GM12878 (cell line): ENCODE measurements at places on chromosomes 16 and 17. TPM values are rescaled to one million over a fixed set of nuclear protein-coding genes. Genes with fewer than 3 reads are reported as not detected.

Gene MYH1
- total RNA-seq, result not detected in 2 replicates

- H3K4me1 ChIP-seq, result no peaks in the 10 kb centered on the region
- no peak for DNase-seq
- peaks cover 26% of the 10 kb centered on the region for H3K36me3 ChIP-seq
- no peak overlapping the region for H3K27ac ChIP-seq
These were observed 27.6 kb downstream of the ELAC2 start for GRCh38 chr17:12990041-12990808.

Gene CNTNAP1
- total RNA-seq, result 26.0 and 29.9 TPM in 2 replicates

DNA sequence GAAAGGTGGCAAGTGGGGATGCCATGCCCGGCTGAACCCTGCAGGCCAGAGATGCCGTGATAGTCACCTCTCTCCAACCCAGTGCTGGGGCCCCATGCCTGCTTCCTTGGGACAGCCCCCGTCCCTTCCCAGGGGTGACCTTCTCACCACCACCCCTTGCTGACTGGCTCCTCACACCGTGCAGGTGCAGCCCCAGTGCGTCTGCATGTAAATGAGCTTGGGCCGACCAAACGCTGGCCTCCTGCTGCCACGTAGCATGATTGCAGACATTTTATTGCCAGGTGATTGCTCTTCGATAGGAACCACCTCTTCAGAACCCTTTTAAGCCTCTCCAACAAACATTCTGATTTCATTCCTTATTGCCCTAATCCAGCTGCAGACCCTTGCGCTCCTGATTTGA lies 32.5 kb downstream of the ASIC2 start:
- no peaks in the 10 kb centered on the region for H3K36me3 ChIP-seq
- no peak for DNase-seq
- no peak overlapping the region for H3K4me3 ChIP-seq
- no peak overlapping the region for H3K27ac ChIP-seq
- H3K27me3 ChIP-seq, result peaks cover 2% of the 10 kb centered on the region; the same call in 1 of the 2 replicates
- no peaks in the 10 kb centered on the region for H3K4me1 ChIP-seq

GRCh38 chr17:8392674-8393469 lies 4.8 kb downstream of the RNF222 start:
- peaks cover under 1% of the 10 kb centered on the region; the same call in 1 of the 2 replicates for H3K27me3 ChIP-seq
- H3K36me3 ChIP-seq, result no peaks in the 10 kb centered on the region
- no peaks in the 10 kb centered on the region for H3K4me1 ChIP-seq
- no peak overlapping the region for H3K4me3 ChIP-seq
- no peak overlapping the region for H3K27ac ChIP-seq
- DNase-seq, result no peak

DNA sequence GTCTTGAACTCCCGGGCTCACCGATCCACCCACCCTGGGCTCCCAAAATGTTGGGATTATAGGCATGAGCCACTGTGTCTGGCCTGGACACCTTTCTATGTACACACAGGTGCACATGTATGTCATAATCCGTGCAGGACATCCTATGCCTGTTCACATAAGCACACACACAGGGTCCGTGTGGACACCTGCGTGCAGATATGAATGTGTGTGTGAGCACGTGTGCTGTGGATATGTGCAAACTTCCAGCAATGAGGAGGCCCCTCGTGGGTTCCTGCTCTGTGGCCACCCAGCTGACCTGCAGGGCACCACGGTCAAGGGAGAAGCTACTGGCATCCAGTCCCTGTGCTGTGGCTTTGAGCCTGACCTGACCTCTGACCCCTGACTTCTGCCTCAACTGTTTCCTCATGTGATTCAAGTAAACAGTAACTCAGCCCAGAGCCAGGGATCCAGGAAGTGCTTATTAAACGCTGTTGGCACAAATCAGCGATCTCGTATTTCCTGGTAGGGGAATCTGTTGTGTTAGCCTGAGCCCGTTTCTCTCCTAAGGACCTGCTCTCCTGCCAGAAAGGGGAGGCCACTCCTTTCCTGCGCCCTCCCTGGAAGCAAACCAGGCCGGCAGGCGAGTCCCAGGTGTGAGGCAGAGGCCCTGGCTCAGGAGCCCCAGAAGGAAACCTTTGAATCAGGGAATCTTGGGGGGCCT lies 6.5 kb downstream of the CPNE7 start:
- H3K27ac ChIP-seq, result no peak overlapping the region
- no peak for DNase-seq
- H3K4me3 ChIP-seq, result no peak overlapping the region
- H3K4me1 ChIP-seq, result no peaks in the 10 kb centered on the region
- no peaks in the 10 kb centered on the region for H3K36me3 ChIP-seq

Gene ADORA2B
- total RNA-seq, result 0.21 and 0.31 TPM in 2 replicates

DNA sequence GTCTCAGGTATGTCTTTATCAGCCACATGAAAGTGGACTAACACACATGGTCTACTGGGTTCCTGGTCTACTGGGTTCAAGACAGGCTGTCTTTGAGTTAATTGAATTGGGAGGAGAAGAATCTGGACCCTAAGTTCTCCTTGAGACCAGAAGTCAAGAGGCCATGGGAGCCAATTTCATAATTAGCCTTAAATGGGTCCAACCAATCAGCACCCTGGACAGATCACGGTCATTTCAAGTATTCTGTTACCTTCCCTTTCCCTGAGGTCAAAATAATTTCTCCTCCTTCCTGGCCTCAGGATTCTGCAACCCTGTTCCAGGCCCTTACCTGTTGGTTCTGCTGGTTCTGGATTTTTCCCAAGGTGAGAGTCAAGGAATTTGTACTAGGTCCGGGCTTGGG lies 23.8 kb downstream of the OSBPL7 start:
- H3K36me3 ChIP-seq, result no peaks in the 10 kb centered on the region
- no peak for DNase-seq
- H3K27me3 ChIP-seq, result no peaks in the 10 kb centered on the region
- no peak overlapping the region for H3K4me3 ChIP-seq
- H3K4me1 ChIP-seq, result no peaks in the 10 kb centered on the region
- no peak overlapping the region for H3K27ac ChIP-seq

Gene PCTP
- 3.7 and 5.1 TPM in 2 replicates for total RNA-seq

- no peak overlapping the region for H3K27ac ChIP-seq
- no peaks in the 10 kb centered on the region; the same call in 1 of the 2 replicates for H3K27me3 ChIP-seq
- H3K4me3 ChIP-seq, result no peak overlapping the region
- no peaks in the 10 kb centered on the region for H3K4me1 ChIP-seq
These were observed 5.4 kb downstream of the LRRC75A start for GRCh38 chr17:16486373-16487250.

Gene ZNF205
- 1.2 and 1.5 TPM in 2 replicates for total RNA-seq

Gene PRR35
- not detected in 2 replicates for total RNA-seq

DNA sequence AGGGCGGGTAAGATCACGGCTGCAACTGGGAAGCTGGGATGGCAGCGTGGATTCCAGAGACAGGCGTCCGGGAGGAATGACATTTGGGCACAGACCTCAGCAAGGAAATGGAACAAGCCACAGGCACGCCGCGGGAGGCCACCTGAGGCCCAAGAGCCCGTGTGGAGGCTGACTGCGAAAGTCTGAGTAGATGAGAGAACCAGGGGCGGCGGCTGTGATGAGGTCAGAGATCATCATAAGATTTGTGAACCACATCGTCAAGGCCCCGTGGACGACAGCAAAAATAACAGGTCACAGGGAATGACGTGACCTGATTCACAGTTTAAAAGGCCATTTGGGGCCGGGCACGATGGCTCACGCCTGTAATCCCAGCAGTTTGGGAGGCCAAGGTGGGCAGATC lies 48.2 kb downstream of the MRM3 start:
- no peaks in the 10 kb centered on the region for H3K4me1 ChIP-seq
- no peak overlapping the region for H3K27ac ChIP-seq
- no peaks in the 10 kb centered on the region for H3K27me3 ChIP-seq
- H3K36me3 ChIP-seq, result no peaks in the 10 kb centered on the region
- H3K4me3 ChIP-seq, result no peak overlapping the region
- no peak for DNase-seq

- no peaks in the 10 kb centered on the region for H3K27me3 ChIP-seq
- no peak overlapping the region for H3K4me3 ChIP-seq
- no peak for DNase-seq
- H3K36me3 ChIP-seq, result no peaks in the 10 kb centered on the region
- H3K27ac ChIP-seq, result no peak overlapping the region
These were observed 17.3 kb downstream of the MILR1 start for GRCh38 chr17:64466019-64466735.

DNA sequence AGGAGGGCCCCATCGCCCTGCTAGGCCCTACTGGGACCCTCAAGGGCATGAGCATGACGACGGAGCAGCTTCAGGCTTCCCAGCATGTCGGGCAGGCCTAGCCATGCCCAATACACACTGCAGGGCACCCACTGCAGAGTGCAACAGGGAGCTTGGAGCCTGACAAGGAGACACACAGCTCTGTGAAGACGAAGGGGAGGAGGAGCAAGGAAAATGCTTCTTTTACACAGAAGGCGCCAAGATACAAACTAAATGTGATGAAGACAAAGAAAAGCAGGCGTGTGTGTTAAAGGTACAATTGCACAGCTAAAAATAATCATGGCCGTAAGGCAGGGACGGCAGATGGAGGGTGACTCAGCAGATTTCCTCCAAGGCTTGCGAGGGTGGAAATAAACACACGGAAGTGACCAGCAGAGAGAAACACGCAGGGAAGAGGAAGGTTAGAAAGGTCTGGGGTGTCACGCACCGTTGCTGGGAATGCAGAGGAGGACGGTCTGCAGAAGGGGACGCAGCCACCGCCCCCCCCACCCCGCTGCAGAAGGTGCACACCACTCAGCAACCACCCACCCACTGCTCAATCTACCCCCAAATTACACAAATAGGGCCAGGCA lies 108.5 kb downstream of the ZNF778 start:
- no peaks in the 10 kb centered on the region for H3K27me3 ChIP-seq
- peaks cover 48% of the 10 kb centered on the region for H3K4me1 ChIP-seq
- H3K36me3 ChIP-seq, result peaks cover 2% of the 10 kb centered on the region; the same call in 1 of the 2 replicates

Gene LRRC75A
- 0.05 and 0.16 TPM in 2 replicates for total RNA-seq

Gene TBC1D3D
- total RNA-seq, result 0.67 TPM in 1 of 2 replicates, not detected in the other

Gene KRT24
- total RNA-seq, result not detected in 2 replicates

DNA sequence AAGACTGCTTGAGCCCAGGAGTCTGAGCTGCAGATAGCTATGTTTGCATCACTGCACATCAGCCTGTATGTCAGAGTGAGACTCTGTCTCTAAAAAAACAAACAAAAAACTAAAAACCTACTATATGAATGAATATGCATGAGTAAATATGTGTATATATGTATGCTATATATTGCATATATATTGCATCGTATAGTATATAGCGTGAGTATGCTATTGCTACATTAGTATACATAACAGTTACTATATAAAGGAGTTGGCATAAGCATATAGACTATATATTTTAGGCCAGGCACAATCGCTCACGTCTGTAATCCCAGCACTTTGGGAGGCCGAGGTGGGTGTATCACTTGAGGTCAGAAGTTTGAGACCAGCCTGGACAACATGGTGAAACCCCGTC lies 16.1 kb downstream of the DDX42 start:
- no peak overlapping the region for H3K4me3 ChIP-seq
- no peak for DNase-seq
- H3K4me1 ChIP-seq, result no peaks in the 10 kb centered on the region
- no peak overlapping the region for H3K27ac ChIP-seq

Gene HEXD
- 15.9 and 16.4 TPM in 2 replicates for total RNA-seq

Gene CDRT15L2
- total RNA-seq, result not detected in 2 replicates

DNA sequence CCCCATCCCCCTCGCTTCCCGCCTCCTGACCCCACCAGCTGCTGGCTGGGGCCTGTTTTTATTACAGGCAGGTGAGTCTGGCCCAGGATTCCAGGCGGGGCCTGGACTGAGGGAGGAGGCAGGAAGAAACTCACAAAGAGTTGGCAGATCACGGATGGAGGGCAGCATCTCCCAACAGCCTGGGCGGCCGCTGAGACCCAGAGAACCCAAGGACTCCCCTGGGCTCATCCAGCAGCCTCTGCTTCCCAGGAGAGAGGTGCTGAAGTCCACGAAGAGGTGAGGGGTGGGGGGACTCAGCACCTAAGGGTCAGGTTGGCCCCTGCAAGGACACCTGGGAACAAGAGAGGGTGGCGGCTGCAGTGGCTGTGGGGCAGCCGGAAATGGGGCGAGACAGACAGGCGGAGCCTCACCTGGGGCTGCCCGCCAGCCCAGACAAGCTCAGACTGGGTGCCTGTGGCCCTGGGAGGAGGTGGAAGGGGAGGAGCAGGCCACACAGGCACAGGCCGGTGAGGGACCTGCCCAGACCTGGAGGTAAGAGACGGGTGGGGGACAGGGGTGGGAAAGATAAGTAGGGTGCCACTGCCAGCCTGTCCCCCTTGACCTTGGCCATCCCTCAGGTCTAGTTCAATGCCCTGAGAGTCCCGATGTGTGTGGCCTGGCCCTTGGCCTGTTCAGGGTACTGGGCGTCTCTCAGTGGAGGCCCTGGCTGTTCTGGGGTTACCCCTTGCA lies 8.7 kb upstream of the ADGRG1 start:
- no peaks in the 10 kb centered on the region; the same call in 1 of the 2 replicates for H3K4me1 ChIP-seq
- no peaks in the 10 kb centered on the region for H3K27me3 ChIP-seq
- H3K4me3 ChIP-seq, result no peak overlapping the region
- H3K36me3 ChIP-seq, result no peaks in the 10 kb centered on the region
- DNase-seq, result no peak

DNA sequence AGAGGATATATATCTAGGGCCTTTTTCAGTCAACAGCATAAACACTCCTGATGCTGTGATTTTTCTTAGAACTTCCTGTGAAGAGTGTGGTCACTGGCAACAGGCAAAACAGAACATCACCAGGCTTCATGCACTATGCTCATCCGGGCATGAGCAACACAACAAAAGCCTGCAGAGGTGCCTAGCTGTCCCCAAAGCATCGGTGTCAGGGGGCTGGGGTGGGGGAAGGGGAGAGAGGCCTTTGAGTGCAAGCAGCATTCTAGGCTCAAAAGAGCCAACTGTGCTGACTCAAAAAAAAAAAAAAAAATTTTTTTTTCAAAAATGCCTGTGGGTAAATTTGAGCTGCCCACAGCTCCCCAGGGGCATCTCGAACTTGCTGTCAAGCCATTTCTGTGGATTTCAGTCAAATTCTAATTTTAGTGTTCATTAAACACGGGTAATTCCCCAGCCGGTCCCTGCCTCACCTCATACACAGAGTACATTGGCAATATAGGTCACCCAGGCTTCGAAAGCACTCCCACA lies 194.6 kb upstream of the DYNLRB2 start:
- H3K4me3 ChIP-seq, result no peak overlapping the region
- no peaks in the 10 kb centered on the region for H3K4me1 ChIP-seq
- no peaks in the 10 kb centered on the region for H3K27me3 ChIP-seq
- H3K27ac ChIP-seq, result no peak overlapping the region

Gene SOST
- not detected in 2 replicates for total RNA-seq

Gene BCAR1
- total RNA-seq, result 10.7 and 14.1 TPM in 2 replicates
